Stimulated activated effector memory CD8-positive, alpha-beta T cell treated with anti-CD3 and anti-CD28 coated beads, Interleukin-12 subunit alpha, Interleukin-12 subunit beta, amount 100 ng/mL, for 72 hours (primary cell): ENCODE measurements at places on chromosomes 16 and 17.

DNA sequence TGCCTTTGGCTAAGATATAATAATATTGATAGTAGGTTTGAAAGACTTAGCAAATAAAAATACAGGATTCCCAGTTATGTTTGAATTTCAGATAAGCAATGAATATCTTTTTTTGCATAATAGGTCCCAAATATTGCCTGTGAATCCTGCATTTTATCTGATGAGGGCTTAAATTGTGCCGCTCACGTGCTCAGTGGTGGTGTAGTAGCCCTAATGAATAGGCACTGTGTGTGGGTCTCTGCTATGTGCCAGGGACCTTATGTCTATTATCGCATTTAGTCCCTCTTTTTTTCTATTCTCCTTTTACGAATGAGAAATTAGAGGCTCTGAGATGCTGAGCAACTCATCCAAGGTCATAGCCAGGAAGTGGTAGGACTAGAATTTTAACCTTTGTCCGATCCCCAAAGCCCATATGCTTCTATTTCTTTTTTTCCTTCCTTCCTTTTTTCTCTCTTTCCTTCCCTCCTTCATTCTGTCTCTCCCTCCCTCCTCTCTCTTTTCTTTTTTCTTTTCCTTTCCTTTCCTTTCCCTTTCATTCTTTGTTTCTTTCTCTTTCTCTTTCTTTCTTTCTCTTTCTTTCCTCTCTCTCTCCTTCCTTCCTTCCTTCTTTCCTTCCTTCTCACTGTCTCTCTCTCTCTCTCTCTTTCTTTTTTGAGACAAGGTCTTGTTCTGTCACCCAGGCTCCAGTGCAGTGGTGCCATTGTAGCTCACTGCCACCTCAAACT lies 47.2 kb downstream of the RGS9 start:
- DNase-seq: no peak

DNA sequence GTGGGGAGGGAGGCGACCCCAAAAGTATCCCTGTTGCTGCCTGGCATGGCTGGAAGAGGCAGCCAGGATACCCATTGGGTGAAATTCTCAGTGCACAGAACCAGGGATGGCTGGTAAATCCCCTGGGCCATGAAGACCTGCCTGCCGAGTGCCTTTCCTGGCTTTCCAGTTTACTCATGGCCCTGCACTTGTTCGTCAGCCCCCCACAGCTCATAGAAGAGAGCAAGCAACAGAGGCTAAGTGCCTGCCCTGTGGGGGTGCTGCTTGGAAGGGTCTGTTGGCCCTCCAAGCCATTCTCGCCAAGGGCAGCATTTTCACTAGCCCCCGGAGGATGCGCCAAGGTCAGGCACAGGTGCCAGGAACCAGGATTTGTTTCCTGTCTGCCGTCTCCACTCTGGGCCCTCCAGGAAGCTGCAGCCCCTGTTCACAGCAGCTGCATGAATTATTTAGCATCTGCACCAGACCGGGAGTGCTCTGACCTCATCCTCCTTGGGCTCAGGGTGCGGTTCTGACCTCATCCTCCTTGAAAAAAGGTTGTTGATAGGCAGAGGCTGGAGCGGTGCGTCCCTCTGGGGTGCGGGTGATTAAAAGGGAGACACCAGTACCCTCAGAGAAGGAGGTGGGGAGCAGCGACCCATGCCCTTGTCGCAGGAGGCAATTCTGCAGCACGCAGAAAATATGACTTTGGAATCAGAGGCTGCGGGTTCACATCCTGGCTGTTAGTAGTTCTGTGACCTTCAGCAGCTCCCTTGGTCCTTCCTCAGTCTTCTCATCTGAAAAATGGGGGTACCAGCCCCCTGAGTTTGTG lies 14.2 kb upstream of the CD300A start:
- no peak for DNase-seq

GRCh38 chr17:43369986-43370385 lies 28.8 kb upstream of the ARL4D start:
- no peak for DNase-seq

DNA sequence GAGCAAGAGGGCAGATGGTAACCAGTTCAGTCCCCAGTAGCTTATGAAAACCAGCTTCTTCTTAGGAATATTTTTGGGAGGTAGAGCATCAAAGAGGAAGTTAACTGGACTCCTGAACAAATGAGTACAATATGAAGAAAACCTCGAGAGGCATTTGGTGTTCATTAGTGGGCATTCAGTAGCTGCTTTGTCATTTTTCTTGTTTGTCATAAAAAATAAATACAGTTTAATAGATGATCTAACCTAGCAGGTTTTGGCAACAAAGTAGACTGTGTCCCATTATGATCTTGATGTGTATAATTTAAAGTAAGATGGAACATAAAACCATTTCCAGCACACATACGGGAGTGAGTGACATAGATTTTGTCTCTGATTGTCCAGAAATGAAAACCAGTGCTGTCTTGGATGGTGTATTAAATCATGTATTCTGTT lies 173.1 kb downstream of the HS3ST3A1 start:
- DNase-seq: no peak

- no peak for DNase-seq
Measured at GRCh38 chr16:83269048-83269447, 538.7 kb upstream of the HSBP1 start.

DNA sequence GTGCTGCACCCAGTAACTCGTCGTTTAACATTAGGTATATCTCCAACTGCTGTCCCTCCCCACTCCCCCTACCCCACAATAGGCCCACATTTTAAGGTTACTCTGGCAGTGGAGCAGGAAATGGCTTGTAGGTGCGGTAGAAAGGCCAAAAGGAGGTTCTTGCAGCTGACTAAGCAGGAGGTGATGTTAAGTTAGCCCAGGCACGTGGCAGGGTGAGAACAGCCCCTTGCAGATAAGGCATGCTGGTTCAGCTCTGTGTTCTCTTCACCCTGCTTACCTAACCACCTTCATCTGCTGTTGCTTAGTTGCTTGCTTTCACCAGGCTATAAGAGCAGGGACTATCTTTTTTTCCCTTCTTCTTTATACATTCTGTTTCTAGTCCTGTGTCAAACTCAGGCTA lies 1082.8 kb upstream of the RBFOX1 start:
- DNase-seq: no peak

DNA sequence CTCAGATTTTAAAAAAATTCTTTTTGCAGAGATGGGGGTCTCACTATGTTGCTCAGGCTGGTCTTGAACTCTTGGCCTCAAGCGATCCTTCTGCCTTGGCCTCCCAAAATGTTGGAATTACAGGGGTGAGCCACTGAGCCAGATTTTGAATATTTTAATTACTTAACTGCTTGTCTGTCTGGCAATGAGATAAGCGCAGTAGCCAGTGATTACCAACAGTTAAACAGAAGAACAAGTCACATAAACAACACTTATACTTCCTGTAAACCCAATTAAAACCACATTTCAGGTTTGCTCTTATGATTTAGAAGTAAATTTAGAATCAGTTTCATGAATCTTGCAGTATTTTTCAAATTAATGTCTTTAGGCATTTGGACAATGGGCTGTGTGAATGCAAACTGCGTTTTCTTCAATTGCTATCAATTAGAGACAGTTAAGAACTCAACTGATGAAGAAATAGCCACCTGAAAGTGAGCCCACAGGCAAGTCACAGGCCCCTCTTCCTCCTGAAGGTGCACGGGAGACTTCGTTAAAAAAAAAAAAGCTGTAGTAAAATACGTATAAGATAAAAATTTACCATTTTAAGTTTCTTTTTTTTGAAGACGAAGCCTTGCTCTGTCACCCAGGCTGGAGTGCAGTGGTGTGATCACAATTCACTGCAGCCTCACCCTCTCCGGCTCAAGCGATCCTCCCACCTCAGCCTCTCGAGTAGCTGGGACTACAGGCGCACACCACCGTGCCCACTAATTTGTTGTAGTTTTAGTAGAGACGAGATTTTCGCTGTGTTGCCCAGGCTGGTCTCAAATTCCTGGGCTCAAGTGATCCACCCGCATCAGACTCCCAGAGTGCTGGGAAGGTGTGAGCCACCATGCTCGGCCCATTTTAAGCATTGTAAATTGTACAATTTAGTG lies 73.0 kb downstream of the PITPNC1 start:
- no peak for DNase-seq

DNA sequence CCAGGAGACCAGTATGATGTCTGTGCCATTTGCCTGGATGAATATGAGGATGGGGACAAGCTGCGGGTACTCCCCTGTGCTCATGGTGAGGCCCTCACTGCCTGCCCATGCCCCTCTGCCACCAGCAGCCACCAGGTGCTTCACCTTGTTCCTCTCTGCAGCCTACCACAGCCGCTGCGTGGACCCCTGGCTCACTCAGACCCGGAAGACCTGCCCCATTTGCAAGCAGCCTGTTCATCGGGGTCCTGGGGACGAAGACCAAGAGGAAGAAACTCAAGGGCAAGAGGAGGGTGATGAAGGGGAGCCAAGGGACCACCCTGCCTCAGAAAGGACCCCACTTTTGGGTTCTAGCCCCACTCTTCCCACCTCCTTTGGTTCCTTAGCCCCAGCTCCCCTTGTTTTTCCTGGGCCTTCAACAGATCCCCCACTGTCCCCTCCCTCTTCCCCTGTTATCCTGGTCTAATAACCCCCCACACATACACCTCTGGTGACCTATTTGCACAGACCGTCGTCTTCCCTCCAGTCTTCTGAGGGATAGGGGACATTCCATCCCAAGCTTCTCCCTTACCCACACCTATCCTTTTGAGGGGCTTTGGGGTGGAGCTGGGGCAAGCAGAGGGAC lies 3.7 kb downstream of the PFN1 start:
- peak; percentile 79 for DNase-seq

- no peak for DNase-seq
Measured at GRCh38 chr16:23293016-23293415, 9.1 kb upstream of the SCNN1B start.

GRCh38 chr17:60416368-60416925 lies 5.8 kb upstream of the CHCT1 start:
- DNase-seq: no peak

DNA sequence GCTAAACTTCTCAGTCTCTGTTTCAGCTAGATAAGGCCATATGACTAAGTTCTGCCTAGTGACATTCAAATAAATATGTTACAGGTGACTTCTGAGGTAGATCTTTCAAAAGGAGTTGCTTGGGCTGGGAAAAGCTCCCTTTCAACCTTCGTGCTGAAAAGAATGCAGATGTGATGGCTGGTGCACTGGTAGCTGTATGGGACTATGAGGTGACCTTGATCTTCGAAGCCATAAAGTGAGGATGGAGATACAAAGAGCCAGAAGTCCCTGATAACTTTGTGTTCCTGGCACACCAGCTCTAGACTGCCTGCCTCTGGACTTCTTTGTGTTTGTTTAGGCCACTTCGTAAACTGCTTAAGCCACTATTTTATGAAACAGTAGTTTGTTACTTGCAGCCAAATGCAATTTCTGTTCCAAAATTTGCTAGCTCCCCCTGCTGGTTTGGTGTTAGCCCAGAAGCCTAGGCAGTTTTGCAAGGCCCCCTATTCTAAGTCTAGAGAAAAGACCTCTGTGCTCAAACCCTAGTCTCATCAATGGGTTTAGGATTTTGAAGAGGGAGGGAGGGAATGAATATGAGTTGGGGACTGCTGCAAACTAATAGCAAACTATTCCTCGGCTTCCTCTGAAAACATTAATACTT lies 23.3 kb upstream of the ERCC4 start:
- no peak for DNase-seq

DNA sequence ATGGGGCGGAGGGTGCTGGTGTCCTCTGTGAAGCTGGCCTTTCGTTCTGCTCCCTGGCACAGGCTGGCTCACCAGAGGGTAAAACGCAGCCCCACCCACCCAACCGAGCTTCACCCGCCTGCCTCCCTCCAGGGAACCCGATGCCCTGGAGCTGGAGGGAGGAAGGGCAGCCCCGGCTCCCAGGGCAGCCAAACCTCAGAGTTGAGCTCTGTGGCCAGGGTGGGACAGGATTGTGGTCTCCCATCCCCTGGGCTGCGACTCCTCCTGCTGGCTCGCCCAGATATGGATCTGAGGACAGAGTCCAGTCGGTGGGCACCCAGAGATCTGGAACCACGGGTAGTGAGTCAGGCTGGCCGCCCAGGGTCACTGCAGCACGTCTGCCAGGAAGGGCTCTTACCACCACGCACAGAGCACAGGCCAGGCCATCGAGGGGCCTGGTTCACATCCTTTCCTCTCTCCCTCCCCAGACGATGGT lies 42.6 kb upstream of the CHMP6 start:
- DNase-seq: no peak

DNA sequence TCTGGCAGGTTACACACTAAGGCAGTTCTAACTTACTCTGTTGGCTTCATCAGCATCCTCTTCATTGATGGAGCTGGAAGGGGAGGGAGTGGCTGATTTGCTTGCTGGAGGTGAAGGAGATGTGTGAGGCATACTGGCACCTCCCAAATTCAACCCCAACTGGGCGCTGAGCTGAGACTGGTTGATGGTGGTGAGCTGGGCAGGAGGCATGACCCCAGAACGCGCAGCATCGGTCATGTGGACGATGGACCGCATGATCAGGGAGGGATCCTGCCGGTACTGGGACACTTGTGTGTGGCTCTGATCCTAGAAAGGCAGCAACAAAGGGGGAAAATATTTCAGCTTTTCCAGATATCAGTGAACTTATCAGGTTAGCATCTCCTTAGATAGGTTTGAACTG lies 96.7 kb downstream of the TOX3 start:
- DNase-seq: no peak

DNA sequence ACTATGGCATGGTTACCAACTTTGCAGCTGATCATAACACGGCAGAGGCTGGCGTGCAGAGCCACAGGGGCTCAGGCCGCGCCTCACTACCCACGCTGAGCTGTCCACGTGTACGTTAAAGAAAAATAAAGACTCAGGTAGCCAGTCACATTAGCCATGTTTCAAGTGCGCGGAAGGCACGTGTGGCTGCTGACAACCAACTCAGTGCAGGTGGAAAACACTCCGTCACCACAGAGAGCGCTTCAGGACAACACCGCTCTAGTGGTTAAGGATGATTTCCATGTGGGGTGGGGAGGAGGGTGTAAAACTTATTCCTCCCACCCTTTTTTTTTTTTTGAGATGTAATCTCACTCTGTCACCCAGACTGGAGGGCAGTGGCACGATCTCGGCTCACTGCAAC lies 33.8 kb downstream of the ZCCHC14 start:
- DNase-seq: no peak

DNA sequence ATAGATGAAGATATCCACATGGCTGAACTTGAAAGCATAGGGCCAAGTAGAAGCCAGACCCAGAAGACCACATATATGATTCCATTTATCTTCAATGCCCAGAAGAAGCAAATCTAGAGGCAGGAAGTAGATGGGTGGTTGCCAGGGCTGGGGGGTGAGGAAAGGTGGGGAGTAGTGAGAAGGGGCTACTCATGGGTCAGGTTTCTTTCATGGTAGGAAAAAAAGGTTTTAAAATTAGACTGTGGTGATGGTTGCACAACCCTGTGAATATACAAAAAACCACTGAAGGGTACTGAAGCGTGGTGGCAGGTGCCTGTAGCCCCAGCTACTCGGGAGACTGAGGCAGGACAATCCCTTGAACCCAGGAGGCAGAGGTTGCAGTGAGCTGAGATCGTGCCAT lies 5.4 kb downstream of the CD2BP2 start:
- DNase-seq: no peak

- DNase-seq: no peak
Measured at GRCh38 chr16:57462978-57463362, 491 bp downstream of the POLR2C start.

GRCh38 chr17:63475491-63476412 lies 1.1 kb upstream of the ACE start:
- no peak for DNase-seq

- no peak for DNase-seq
Measured at GRCh38 chr16:53821957-53822625, 118.1 kb downstream of the FTO start.

GRCh38 chr17:8685381-8685780 lies 54.9 kb upstream of the MYH10 start:
- DNase-seq: no peak

- no peak for DNase-seq
Measured at GRCh38 chr16:4410335-4411075, 5.9 kb downstream of the CORO7 start.
